ENCODE measurements at places on chromosomes 2 and 18.

- DNase-seq = no peak
Observed at GRCh38 chr2:151880586-151880985, 52.4 kb upstream of the ARL5A start.

- DNase-seq = no peak
Observed at GRCh38 chr18:75114231-75114764, 94.6 kb downstream of the PTGR3 start.

DNA sequence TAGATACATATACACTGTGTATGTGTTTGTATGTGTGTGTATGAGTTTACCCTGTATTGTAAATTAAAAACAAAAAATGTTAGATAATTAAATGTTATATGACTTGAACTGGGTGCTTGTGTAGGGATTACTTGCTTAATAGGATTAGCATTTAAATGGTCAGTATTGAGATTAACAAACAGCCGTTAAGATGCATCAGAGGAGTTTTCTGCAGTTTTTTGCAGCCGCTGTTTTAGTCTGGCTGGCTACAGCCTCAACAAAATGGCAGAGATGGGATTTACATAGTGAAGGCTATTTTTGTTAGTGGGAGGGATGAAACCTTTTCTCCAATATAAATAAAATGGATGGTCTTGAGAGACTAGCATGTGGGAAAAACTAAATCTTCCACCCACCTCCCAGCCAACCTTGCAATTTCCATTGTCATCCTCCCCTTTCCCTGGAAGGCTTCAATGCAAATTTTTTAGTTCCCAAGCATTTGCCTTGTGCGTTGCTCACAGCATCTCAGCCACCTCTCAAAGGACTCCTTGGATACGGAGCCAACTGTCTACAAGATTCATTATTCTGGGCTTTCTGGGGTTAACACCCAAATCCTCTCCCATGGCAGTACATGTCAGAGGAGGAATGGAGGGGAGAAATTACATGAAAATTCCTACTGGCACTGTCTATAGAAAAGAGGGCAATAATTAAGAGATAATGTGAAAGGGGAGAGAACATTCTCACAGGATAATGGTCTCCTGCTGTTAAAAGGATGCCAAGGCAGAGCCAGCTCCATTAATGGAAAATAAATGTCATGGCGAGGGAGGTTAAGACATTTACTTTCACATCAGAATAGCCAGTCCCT lies 351.9 kb downstream of the CDH2 start:
- no peak for DNase-seq

DNA sequence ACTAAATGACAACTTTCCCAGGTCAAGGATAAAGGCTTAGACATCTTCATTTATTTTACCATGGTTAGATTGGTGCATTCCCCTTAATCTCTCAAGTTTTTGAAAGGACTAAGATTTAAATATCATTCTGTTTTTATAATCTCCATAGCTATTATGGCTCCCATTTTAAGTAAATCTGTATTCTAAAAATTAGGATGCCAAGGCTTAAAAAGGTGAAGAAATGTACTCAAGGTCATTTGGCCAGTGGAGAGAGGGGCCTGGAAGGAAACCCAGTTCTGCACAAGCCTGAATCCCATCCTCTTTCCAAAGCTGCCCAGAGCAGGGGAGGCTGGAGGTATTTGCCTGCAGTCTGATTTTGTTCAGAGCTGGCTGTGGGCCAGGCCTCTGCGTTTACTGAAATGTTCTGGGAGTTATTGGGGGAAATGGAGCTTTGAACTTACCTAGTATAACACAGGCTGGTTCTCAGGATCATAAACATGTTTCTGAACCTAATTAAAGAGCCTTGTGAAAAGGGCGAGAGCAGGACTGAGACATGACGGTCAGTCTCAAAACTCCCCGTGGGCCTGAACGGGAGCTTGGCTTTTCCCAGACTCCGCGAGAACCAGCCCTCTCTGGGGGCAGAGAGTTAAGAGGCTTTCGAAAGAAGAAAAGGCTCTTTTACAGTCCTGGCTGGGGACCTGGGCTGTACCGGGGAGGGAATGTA lies 85.6 kb downstream of the DDX1 start:
- no peak for DNase-seq

- DNase-seq = no peak
Observed at GRCh38 chr2:31475692-31476091, 61.1 kb upstream of the XDH start.

- no peak for DNase-seq
Observed at GRCh38 chr2:217954469-217954868, 48.3 kb downstream of the TNS1 start.

- DNase-seq = no peak
Observed at GRCh38 chr2:59249441-59250306, 1008.5 kb upstream of the FANCL start.

GRCh38 chr2:95389245-95390119 lies 13.0 kb upstream of the FAHD2A start:
- no peak for DNase-seq

- no peak for DNase-seq
Observed at GRCh38 chr18:32424696-32425095, 46.0 kb downstream of the GAREM1 start.

DNA sequence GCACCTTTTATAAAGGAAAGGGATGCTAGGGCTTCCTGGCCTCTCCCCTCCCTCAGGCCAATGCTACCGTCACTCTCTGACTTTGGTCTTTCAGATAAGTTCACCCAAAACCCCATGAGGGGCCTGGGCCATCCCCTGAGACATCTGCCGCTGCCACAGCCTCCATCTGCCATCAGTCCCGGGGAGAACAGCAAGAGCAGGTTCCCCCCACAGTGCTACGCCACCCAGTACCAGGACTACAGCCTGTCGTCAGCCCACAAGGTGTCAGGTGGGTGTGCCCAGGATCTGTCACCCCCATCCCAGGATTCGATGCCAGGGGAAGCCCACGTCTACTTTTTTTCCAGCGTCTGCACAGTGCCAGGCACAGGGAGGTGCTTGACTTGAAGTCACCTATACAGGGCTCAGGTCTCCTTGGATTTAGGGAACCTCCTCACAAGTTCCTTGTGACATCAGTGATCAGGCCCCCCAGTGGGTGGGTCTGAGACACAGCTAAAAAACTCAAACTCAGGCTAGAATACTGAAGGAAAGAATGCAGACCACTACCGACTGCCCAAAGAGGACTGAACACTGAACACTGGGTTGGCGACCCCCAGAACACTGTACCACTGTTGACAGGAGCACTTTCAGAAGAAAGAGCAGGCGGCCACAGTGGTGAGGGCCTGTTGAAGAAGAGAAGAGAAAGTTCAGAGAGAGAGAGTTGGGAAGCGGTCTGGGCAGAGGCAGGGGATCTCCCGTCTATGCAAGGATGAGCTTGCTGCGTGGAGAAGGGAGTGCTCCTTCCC lies 85.3 kb downstream of the EPAS1 start:
- no peak for DNase-seq

DNA sequence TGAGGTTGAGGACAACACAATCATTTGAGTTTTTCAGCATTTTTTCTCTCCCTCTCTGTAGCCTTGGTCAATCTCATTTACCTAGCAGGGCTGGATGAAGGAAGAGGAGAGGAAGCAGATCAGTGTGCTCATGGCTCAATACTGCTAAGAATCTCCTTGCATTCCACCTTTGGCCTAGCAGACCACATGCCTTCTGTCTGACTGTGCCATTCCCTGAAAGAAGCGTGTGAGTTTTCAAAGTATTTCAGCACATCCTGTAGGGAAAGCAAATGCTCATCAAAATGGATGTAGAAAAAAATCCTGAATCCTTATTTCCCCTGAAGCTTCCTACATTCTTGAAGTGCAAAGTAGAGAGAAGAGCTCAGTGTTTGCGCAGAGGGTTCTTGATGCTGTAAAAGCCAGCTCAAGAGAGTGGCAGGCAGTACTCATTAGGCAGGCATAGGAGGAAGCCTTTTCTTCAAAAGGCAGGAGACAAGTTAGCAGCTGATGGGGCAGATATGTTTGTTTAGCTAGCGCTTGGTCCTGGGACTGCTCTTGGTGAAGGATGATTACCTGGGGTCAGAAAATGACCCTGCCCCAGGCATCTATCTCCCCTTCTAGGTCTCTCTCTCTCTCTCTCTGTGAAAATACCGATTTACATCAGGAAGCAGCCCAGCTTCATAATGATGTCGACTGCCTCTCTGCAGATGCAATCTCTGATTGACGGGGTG lies 14.4 kb upstream of the PIK3C3 start:
- no peak for DNase-seq

Measured in anterior cingulate cortex (tissue), 58 donors.